Stimulated activated CD8-positive, alpha-beta memory T cell treated with anti-CD3 and anti-CD28 coated beads, Interleukin-2, amount 100 ng/mL, for 1 hour (primary cell): ENCODE measurements at places on chromosomes 11 and 22.

DNA sequence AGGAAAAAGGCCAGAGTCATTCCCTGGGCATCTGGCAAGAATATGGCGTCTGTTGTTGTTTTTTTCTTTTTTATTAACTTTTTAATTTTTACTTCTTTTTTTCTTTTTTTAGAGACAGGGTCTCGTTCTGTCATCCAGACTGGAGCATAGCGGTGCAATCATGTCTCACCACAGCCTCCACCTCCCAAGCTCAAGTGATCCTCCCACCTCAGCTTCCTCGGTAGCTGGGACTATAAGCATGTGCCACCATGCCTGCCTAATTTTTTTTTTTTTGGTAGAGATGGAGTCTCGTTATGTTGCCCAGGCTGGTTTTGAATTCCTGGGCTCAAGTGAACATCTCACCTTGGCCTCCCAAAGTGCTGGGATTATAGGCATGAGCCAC, 54.0 kb upstream of the PRDM11 start:
- no peak for DNase-seq

DNA sequence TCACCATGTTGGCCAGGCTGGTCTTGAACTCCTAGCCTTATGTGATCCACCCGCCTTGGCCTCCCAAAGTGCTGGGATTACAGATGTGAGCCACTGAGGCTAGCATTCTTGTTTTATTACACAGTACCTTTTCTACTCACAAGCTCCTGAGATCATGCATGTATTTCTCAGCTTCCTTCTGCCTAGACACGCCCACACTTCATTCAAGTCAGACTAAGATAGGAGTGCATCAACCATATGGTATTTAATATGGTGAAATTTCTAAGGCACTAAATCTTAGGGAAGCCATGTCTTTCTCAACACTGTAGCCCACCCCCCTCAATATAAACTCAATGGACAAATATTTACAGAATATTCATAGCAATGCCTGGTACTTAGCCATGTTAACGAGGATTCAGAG, 62.1 kb downstream of the SLC25A17 start:
- no peak for DNase-seq

DNA sequence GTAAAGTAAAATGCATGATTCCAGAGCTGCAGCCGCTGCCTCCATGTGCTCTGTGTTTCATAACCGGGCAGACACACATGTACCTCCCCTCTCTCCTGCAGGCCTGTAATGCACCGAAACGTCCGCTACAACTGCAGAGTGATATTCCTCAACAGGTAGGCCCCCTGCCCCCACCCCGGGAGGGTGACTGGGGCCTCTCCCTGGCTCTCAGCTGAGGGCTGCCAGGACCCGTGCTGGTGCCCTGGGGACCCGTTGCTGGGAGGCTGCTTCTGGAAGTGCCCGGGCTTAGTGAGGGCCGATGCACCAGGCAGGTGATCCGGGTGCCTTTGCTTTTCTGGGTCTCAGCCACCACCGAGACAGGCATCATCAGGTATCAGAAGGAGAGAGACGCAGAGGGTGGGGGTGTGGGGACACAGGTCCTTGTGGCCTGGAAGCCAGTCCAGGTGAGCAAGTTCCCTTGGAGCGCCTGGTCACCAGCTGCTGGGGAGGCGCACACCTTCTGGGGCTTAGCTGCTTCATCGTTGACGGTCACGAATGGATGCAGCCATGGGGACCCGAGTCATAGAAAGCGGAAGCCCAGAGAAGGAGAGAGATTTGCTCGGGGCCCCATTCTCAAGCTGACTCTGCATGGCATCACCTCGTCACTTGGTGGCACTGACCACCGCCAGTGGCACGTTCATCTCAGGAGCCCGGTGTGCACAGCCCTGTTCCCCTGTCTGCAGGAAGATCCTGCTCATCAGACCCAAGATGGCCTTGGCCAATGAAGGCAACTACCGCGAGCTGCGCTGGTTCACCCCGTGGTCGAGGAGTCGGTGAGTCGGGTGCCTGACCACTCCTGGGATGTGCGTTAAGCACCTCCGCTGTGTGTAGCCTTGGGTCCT, 10.6 kb downstream of the NADSYN1 start:
- DNase-seq = no peak

GRCh38 chr11:40104941-40105550, 1354.4 kb downstream of the LRRC4C start:
- DNase-seq = no peak

GRCh38 chr11:77672264-77672663, 34.7 kb upstream of the CLNS1A start:
- DNase-seq = no peak

GRCh38 chr11:45985212-45985611, 62.8 kb downstream of the LARGE2 start:
- DNase-seq = no peak

DNA sequence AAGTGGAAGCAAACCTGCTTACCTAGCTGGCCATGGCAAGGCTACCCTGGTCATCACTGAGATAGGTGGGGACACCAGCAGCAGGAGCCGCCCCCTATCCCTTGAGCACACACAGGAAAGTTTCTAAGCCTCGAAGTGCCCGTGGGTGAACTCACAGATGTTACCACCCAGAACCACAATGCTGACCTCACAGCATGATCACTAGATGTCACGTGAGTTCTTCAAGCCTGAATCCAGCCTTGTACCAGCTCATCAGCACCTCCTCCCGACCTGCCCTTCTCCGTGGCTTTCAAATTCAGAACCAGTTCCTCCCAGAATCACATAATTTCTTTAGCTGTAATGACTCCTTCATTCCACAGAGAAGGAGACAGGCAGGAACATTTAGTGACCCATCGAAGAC, 24.7 kb upstream of the TIMP3 start:
- no peak for DNase-seq

GRCh38 chr11:119375337-119376196, 5.9 kb downstream of the USP2 start:
- no peak for DNase-seq

GRCh38 chr11:122404571-122404970, 251.0 kb upstream of the UBASH3B start:
- DNase-seq = no peak

GRCh38 chr11:82890936-82891335, 9.3 kb downstream of the PRCP start:
- DNase-seq = no peak

DNA sequence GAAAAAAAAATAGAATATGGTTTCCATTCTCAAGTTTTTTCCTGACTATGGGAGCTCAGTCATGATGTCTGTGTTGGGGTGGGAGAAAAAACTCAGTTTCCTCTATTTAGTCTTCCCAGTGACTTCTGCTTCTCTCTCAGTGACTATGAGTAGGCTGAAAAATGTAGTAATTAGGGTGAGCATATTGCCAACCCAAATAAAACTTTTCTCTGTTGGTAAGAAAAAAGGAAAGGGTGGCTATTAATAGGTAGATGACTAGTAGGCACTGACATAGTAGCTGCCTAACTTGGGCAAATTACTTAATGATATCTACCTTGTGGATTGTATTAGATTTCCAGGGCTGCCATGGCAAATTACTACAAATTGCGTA, 34.2 kb upstream of the BIRC3 start:
- DNase-seq = no peak
